ENCODE measurements at places on chromosomes 2 and 18.

- DNase-seq, result no peak
Observed at GRCh38 chr2:10558281-10559030, 110.3 kb upstream of the ODC1 start.

DNA sequence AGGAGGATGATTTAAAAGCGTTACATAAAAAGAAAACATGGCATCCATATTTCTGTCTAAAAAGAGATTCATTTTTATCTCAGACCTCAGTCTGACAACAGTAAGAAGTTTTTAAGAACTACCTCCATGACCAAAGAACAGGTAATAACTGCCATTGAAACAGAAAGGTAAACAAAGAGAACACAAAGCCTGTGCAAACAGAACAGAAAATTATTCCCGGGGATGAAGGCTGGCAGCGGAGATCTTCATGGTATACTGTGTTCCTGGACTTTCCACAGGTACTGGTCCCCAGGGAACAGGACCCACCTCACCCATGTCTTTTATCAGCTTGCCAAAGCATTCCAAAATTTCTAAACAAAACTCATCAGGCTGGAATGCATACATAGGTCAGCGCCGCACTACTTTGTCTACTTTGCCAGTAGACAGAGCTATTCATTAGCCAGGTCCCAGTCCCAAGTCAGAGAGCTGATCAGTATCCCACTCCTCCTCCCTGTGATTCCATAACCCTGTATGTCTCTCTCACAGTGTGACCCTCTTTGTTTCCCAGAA is 277.3 kb downstream of the MBD2 start:
- DNase-seq, result no peak

- DNase-seq, result no peak
Observed at GRCh38 chr18:73653827-73654226, 493.8 kb downstream of the FBXO15 start.

DNA sequence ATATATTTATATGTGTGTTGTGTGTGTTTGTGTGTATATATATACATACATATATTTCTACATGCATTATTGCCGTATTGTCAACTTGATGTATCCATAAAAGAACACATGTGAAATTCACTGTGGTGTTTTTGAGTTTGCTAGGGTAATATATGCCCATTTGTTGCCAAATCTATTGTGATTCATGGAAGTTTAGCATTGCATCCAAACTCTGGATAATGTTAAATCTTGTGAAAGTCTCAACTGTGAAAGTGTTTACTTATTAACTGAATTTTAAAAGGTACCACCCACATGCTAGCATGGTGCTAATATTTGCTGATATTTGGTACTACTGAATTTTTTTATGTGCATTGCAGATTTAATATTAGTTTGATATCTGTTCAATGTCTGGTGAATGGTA is 96.6 kb upstream of the SLC8A1 start:
- DNase-seq, result no peak

- no peak for DNase-seq
Observed at GRCh38 chr2:134268265-134268664, 14.4 kb downstream of the MGAT5 start.

GRCh38 chr18:5162111-5162510 is 34.9 kb downstream of the AKAIN1 start:
- DNase-seq, result no peak

DNA sequence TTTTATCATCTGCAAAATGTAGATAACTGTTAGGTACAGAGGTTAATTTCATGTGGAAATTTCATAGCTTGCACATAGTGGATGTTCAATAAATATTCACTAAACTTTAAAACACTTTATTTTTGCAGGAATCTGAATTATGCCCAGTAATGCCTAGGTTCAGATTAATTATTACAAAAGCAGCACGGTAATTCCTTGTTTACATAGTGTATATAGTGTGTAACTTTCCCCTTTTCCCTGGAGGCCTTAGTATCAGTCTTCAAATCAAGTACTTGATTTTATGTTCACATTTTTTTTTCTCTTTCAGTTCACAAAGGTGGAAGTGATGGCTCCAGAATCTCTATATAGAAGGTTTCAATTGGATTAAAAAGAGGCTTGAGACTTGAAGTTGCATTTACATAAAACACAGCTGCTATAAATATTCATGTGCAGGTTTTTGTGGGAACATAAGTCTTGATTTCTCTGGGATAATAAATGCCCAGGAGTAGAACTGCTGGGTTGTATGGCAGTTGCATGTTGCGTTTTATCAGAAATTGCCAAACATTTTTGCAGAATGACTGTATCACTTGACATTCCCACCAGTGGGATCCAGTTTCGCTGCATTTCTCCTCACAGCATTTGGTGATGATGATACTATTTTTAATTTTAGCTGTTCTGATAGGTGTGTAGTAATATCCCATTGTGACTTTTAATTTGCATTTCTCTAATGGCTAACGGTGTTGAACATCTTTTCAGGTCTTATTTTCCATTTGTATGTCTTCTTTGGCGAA is 27.6 kb upstream of the LGALSL start:
- DNase-seq, result peak; percentile 10
